Muscle of leg (tissue), 16 donors: ENCODE measurements at places on chromosomes 16 and 17. TPM values are rescaled to one million over a fixed set of nuclear protein-coding genes. Genes with fewer than 3 reads are reported as not detected.

Gene CCL3
- 3.8 TPM for polyA plus RNA-seq

Gene INCA1
- 4.7 TPM for polyA plus RNA-seq

Gene SPATA22
- 0.33 TPM for polyA plus RNA-seq

Gene CACNG4
- 10.3 TPM for polyA plus RNA-seq

Gene TBX21
- polyA plus RNA-seq, result 0.17 TPM

Gene NACA2
- 1.5 TPM for polyA plus RNA-seq

Gene GAST
- polyA plus RNA-seq, result not detected

Gene CTRB2
- polyA plus RNA-seq, result 0.34 TPM

Gene SLC9A5
- 0.90 TPM for polyA plus RNA-seq

Gene TBC1D3B
- polyA plus RNA-seq, result 4.5 TPM

DNA sequence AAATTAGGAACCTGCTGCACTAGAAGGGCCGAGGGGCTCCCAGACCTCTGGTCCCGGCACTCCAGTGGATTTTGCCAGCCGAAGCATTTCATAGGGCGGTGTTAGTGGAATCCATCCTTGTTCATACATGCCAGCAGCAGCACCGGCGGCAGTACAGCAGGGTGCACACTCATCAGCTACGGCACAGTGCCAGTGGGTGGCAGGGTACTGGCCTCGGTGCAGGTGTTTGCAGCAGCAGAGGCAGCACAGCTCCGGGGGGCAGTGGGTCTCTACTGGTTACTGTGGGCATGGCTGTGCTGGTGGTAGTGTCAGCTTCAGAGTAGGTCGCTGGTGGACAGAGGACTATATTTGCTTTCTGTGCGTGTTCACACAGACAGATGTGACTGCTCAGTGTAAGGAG, 985.7 kb downstream of the CDH8 start:
- no peak for DNase-seq

DNA sequence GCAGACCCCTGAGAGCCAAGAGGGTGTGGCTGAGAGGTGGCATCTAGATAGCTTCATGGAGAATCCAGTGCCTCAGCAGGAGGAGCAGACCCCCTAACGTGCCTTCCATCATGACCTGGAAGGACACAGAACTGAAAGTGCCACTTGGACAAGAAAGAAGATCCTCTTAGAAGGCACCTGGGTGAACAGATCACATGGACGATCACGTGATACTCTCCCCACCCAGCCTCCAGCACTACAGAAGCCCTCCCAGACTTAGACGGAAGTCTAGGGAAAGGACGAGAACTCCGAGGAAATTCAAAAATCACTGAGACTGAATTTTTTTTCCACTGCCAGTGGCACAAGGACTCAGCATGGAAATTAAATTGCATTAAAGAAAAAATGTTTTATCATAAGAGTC, 113.4 kb downstream of the MRM1 start:
- no peak for DNase-seq

GRCh38 chr17:33745047-33745760, 452.1 kb upstream of the ASIC2 start:
- DNase-seq, result no peak

- DNase-seq, result no peak
Observed at GRCh38 chr17:60303406-60304099, 88.4 kb downstream of the USP32 start.

GRCh38 chr16:8818504-8819270, 21.0 kb downstream of the PMM2 start:
- no peak for DNase-seq

- no peak for DNase-seq
Observed at GRCh38 chr16:21167360-21167759, 8.9 kb downstream of the LDAF1 start.

GRCh38 chr16:56332464-56333079, 92.8 kb downstream of the AMFR start:
- DNase-seq, result peak; percentile 57

GRCh38 chr17:17768424-17769088, 68.2 kb downstream of the SREBF1 start:
- no peak for DNase-seq

DNA sequence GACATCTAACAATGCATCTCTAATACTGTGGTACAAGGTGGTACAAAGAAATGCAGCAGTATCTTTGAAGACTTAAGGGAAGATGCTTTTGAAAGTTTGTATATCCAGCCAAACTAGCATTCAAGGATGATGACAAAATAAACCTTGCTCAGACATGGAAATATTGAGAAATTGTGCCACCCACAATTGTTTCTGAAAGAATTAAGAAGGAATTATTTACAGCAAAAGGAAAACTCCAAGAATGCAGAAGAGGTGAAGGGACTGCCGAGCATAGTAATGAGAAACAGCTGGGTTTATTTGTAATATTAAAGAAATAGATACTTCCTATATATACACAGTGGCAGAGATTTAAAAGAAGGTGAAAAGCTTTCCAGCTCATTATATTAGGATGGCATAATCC, 29.5 kb downstream of the PMFBP1 start:
- DNase-seq, result no peak

DNA sequence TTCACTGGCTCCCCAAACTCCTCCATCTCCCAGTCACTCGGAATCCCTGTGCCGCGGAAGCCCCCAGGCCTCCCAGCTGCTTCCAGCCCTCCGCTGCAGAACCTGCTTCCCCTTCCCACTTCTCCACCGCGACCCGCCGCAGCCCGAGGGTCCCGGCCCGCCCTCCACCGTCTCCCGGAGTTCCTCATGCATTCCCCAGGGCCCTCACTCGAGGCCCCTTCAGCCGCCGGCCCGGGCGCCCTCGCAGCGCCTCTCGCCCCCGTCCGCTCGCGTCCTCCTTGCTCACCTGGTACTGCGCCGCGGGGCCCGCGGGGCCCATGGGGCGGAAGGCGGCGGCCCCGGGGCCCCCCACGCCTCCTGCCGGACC, 329 bp downstream of the SMARCD2 start:
- no peak for DNase-seq

DNA sequence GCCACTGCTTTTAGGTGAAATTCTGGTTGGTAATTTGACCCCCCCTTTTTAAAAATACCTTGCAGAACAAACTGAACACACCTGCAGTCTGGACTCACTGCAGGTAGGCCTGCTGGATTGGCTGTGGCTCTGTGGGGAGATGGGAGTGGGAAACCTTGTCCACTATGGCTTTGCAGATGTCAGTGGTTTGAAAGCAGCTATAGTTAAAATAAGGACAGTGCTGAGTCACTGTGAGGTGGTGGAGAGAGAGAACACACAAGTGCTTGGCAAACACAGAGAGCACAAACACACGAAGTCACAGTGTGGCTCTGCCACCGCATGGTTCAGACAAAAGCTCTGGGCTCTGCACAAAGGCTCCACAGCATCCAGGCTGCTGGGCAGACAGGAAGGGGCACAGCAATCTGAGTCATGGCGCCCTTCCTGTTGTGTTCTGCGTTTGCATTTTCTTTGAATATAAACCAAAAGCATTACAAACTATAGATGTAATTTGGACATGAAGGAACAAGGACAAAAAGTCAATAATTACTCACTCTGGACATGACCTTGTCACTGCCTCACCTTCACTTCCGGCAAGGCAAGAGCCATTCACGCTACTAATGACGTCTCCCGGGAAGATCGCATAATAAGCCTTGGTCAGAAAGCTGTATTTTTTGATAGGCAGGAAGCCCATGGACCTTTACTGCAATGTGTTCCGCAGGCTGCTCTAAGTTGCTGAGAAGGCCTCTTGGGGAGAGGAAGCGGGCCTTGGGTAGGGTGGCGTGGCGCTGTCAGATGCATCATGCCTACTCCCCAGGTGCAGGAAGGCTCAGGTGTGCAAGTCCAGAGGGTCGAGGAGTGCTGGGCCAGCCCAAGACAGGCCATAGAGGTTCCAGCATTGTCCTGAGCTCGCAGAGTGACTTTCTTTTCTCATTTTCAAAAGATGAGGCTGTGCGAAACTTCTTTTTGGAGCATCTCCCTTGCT, 60.1 kb upstream of the MED9 start:
- peak; percentile 23 for DNase-seq

GRCh38 chr16:30760577-30761426, 1.1 kb downstream of the CFAP119 start:
- DNase-seq, result no peak

- no peak for DNase-seq
Observed at GRCh38 chr16:88726981-88727380, 20.7 kb downstream of the CTU2 start.

DNA sequence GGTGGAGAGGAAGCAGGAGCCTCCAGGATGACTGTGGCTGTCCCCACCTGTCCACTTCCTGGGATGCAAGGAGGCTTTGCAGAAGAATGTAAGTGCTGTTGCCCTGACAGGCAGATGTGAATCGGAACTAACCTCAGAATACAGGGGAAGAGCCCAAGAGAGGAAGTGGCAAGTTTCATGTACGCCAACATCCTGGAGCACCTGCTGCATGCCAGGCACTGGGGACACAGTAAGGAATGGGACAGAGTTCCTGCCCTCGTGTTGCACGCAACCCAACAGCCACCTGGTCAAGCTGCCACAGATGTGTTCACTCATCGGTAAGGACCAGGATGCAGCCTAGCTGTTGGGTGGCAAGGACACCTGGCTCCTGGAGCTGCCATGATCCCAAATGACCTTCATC, 98.6 kb upstream of the RPL38 start:
- DNase-seq, result no peak

DNA sequence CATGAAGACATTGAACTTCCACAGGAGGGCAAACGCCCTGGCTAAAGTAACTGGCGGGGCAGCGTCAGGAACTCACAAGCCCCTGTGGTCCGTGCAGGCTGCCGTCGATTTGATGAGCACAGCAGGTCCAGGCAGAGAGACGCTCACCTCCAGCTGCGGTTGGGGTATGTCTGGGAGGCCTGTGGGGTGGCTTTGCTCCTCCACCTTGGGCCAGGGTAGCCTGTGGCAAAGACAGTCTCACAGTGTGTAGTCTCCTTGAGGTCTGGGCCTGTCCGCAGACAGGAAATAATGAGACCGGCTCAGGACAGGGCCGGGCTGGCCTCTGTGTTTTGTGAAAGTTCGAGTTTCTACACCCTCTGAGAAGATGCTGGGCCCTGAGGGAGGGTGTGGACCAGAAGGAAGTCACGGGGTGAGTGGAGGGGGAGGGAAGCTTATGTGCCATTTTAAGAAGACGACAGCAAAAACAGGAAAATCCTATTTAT, 103.3 kb downstream of the METRNL start:
- peak; percentile 59 for DNase-seq

DNA sequence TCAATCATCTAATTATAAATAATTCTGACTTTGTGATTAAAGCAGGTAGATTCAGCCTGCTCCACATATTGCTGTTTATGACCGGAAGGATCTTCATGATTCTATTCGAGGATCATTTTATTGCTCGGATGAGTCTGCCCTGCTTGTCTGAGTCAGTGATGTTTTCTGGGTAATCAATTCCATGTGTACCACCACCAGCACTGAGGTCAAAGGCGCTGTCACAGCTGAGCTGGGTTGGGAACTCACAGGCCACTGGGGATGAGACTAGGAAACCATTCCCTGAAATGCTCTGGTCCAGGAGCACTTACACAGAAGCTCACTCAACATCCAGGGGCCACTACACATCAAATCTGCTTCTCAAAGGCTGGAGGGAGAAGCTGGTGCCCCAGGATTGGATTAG, 30.4 kb upstream of the ERN1 start:
- DNase-seq, result no peak

- no peak for DNase-seq
Observed at GRCh38 chr16:10681310-10682308, 13.1 kb downstream of the TEKT5 start.

DNA sequence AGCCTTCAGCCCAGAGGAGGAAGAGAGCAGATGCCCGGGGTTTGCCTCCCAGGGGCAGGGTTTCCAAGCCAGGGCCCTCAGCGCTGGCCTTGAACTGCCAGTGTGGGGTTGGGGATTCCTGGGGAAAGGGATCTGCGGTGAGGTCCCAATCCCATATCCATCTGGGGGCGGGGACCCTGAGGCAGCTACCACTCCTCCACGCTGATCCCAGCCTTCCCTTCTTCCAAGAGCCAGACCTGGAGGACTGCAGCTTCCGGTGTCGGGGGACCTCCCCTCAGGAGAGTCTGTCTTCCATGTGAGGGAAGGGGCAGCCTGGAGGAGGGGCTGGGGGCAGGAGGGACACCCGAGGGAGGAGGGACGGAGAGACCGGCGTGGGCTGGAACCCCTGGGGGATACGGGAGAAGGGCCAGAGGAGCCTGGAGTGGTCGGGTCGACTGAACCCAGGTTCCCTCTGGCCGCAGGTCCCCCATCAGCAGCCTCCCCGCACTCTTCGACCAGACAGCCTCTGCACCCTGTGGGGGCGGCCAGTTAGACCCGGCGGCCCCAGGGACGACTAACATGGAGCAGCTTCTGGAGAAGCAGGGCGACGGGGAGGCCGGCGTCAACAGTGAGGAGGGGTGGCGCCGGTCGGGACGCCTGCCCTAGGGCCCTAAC, 10.7 kb upstream of the CISD3 start:
- DNase-seq, result no peak

DNA sequence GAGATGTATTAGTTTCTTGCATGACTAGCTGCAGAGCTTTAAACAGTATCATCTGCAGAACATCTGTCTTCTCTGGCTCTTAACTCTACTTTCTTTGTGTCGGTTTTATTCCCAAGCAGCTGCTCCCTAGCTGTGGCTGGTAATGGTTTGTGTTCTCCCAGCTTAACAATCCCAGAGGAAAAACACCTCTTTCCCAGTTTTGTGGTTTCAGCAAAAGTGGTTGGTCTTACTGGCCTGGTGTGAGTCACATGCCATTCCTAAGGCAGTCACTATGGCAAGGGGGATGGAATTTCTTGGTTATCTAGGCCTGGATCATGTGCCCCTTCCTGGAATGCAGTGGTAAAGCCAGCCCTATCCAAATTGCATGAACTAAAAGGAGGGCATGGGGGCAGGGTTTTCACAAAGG, 27.5 kb downstream of the OMG start:
- peak; percentile 75 for DNase-seq

DNA sequence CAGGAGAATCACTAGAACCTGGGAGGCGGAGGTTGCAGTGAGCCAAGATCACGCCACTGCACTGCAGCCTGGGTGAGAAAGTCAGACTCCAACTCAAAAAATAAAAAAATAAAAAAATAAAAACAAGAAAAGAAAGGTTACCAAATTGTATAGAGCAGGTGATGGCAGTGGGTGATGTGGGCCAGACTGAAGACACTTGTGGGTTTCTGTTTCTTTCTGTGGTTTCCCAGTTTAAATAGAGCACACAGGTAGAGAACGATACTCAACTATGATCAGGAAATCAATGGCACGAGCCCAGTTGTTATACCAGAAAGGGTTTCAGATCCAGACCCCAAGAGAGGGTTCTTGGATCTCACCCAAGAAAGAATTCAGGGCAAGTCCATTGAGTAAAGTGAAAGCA, 32.6 kb downstream of the NUBP1 start:
- DNase-seq, result no peak
